ENCODE measurements at places on chromosomes 1 and 21.

DNA sequence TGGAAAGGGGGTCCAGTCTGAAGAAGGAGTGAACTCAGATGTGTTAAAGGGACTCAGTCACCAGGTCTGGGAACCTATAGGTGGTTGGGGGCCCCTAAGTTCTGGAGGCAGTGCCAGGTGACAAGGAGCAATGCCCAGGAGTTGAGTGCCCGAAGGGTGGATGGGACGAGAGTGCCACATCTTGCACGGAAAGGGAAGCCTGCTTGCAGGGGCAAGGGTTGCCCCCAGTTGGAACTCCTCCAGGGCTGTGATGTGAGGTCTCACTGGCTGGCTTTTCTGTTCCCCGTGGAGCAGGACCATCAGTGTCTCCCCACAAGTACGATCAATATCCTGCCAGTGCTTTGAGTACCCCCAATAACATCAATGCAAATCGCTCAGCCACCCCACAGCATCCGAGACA is 107.3 kb downstream of the TOMM20 start:
- DNase-seq, result no peak

GRCh38 chr1:234544087-234544579 is 65.2 kb upstream of the TARBP1 start:
- DNase-seq, result peak; percentile 15

DNA sequence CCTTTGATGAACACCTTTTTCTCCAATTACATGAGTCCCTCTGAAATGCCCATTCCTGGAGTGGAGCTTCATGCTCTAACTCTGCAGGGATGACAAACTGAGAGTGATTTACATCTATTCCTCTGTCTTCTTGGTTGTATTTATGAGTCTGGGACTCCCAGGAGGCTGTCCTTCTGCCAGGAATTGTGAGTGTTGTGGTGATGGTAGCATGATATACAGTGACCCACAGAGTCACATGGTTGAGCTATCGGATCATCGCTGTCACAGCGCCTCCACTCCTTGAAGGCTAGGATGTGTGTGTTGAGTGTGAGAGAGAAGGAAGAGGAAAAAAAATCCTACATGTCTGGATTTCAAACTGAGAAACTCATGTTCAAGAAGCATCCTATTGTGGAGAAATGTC is 163.4 kb upstream of the CACNA1E start:
- no peak for DNase-seq

DNA sequence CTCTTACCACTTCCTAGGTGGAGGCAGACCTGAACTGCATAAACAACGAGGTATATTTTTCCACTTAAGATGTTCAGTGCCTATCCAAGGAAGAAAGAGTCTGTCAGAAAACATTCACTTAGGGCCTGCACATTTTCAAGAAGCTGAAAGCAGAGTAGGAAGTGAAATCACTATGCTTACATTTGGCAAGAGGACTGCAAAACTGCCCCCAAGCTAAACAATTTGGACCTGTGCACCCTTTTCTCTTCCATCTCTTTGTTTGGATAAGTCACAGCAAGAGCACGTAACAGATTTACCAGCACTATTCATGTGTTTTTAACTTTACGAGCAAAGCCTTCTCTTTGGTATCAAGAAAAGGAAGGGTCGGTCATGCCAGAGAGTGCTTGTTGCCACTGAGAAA is 13.2 kb upstream of the BEND5 start:
- no peak for DNase-seq

GRCh38 chr1:116170721-116171589 is 59.8 kb downstream of the MAB21L3 start:
- no peak for DNase-seq

DNA sequence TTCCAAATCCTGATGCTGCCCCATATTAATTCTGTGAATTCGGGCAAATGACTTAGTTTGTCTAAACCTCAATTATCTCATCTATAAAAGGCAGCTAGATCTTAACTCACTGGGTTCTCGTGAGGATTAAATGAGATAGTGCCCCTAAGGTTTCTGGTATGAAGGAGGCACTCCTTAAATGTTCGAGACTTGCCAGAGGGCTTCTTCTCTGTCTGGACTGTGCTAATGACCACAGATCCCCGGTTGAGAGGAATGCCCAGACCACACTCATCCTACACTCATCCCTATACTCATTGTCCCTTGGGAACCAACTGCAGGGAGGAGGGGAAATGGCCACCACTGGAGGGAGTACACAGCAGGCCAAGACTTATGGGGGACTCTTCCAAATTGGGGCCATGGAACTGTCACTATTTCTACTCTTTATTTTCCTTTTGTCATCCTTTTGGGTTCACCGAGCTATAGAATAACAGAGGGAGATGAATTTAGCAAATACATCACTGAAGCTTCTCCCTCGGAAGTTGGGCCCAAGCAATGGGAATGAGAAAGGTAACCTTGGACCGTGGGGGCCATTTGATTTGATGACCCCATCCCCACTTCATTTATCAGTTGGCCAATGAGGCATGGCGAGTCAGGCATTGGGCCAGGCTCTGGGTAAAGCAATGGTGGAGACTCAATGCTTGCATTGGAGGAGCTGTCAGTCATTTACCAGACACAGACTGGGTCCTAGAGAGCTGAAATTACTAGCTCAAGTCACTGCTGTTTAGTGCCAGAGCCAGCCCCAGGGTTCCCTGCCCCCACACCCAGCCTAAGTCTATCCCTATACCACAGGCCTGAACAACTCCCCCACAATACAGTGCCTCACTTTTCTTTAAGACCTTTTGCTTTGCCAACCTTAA is 5.1 kb downstream of the ATF3 start:
- DNase-seq, result no peak

GRCh38 chr1:14735841-14736240 is 137.4 kb downstream of the KAZN start:
- DNase-seq, result no peak
